ENCODE measurements at places on chromosomes 1 and 21.

DNA sequence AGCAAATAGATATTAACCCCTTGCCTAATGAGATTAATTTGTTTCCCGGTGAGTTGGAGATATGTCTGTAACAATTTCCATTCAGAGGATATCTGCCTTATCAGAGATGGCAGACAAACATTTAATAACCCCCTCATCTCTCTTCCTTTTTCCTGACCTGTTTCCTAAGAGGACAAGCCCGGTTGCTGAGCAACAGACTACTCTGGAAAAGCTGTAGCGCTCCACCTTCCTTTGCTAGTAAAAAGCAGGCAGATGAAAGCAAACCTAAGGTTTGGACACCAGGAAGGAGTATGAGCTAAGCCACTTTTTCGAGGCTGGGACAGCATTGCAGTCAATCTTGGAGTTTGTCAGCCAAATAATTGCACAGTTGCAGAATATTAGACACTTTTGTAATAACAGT is 82.4 kb downstream of the RGS21 start:
- DNase-seq: no peak

DNA sequence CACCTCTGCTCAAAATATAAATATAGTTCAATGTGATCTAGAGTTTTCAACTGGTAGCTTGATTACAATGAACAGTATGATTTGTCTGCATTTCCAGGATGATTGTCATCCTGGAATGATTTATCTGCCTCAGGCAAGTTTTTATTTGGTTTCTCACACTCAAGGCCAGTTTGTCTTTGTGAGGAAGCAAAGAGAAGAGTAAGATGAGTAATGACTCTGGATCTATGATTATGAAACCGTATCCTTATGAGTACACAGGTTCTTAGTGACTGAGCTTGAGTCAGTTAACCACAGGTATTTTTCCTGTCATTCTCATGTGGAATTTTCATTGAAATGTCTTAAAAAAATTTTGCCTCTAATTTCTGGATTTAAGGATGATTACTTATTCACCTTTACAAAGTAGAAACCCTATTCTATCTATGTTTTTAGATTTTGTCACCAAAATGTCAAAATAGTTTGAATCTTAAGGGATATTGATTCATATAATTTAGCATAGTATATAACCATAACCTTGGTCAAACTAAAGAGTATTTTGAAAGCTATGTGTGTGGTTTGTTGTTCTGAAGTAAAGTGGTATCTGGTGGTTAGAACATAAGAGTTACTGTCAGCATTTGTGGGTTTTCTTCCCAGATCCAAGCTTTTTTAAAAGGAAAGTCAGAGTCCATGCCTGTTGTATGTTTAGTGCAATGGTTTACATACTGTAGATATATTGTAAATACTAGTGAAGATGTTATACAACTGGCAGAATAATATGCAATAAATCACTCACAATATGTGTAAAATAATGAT is 145.0 kb downstream of the RASAL2 start:
- DNase-seq: peak; percentile 99

DNA sequence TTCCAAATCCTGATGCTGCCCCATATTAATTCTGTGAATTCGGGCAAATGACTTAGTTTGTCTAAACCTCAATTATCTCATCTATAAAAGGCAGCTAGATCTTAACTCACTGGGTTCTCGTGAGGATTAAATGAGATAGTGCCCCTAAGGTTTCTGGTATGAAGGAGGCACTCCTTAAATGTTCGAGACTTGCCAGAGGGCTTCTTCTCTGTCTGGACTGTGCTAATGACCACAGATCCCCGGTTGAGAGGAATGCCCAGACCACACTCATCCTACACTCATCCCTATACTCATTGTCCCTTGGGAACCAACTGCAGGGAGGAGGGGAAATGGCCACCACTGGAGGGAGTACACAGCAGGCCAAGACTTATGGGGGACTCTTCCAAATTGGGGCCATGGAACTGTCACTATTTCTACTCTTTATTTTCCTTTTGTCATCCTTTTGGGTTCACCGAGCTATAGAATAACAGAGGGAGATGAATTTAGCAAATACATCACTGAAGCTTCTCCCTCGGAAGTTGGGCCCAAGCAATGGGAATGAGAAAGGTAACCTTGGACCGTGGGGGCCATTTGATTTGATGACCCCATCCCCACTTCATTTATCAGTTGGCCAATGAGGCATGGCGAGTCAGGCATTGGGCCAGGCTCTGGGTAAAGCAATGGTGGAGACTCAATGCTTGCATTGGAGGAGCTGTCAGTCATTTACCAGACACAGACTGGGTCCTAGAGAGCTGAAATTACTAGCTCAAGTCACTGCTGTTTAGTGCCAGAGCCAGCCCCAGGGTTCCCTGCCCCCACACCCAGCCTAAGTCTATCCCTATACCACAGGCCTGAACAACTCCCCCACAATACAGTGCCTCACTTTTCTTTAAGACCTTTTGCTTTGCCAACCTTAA is 5.1 kb downstream of the ATF3 start:
- no peak for DNase-seq

- no peak for DNase-seq
Observed at GRCh38 chr1:92228401-92228800, 10.7 kb downstream of the C1orf146 start.

DNA sequence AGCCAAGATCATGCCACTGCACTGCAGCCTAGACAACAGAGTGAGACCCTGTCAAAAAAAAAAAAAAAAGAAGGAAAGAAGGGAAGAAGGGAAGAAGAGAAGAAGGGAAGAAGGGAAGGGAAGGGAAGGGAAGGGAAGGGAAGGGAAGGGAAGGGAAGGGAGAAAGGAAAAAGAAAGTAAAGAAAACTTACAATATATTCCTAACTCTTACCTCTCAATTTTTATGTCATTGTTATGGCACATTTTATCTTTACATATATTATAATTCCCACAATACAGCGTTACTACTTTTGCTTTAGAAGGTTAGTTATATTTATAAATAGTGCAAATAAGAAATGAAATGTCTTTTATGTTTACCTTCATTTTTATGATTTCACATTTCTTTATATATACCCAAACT is 358.7 kb downstream of the HHIPL2 start:
- DNase-seq: no peak

GRCh38 chr1:55329808-55330432 is 114.8 kb upstream of the USP24 start:
- DNase-seq: no peak

DNA sequence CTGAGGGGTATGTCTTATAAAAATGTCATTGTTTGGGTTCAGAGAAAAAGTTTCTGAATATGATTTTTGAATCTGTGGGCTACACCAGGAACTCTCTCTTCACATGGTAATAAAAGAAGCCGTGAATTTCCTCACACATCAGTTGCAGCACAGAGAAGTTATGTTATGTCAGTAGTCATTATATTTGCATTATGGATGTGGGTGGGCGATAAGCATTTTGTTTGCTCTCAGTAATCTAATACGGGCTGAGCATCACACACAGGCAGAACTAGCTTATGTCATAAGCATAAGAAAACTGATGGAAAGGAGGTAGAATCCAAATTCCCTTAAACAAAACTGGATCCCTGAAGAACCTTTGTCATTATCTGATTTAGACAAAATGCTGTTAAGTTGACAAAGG is 70.8 kb downstream of the PRDM2 start:
- DNase-seq: no peak

- peak; percentile 52 for DNase-seq
Observed at GRCh38 chr1:19395678-19396192, 83.6 kb downstream of the SLC66A1 start.

- no peak for DNase-seq
Observed at GRCh38 chr1:18646786-18647410, 16.3 kb downstream of the PAX7 start.

GRCh38 chr1:168084396-168085231 is 52.1 kb downstream of the GPR161 start:
- DNase-seq: no peak

- no peak for DNase-seq
Observed at GRCh38 chr1:172492421-172492820, 40.5 kb upstream of the SUCO start.

GRCh38 chr1:12665511-12665910 is 21.6 kb downstream of the AADACL4 start:
- DNase-seq: no peak

DNA sequence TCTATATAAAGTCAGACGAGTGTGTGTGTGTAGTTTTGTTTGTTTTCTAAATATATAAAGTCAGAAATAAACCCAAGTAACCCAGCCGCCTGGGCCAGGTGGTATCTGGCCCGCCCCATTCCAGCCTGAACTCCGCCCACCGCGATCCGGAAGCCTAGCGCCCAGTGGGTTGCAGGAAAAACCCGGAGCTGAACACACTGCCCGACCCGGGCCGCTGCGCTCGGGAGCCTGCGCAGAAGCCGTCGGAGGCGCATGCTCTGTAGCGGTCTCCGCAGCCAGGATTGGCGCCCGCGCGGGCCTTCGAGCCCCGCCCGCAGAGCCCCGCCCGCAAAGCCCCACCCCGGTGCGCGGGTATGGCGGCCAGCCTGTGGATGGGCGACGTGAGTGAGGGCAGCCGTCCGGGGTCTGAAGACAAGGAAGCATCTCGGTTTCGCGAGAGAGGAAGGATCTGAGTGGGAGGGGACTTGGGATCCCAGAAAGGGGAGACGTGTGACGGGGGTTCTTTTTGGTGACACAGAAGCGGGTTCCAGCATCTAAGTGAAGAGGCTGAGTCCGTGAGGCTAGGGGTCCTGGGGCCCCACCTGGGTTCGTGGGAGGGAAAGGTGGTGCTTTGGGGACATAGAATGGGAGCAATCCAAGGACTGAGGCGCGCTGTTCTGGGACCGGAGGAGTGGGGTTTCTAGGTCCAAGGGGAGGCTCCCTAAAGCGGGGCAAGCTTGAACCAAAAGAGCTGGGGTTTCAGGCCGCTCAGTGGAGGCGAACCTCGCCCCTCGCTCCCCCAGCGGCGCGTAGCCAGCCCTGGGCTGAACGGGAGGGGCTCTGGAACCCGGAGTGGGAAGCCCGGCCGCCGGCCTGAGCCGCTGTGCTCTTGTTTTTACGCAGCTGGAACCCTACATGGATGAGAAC is at the start of gene TRNAU1AP:
Gene TRNAU1AP (plus strand): TSS at position 328 of the 906 bp plus-strand sequence. CDS start 26 bp downstream, at position 354.
- peak; percentile 84 for DNase-seq

- no peak for DNase-seq
Observed at GRCh38 chr1:53574621-53575020, 115.4 kb downstream of the DMRTB1 start.

GRCh38 chr1:226912587-226913176 is 27.4 kb upstream of the COQ8A start:
- no peak for DNase-seq

- DNase-seq: no peak
Observed at GRCh38 chr1:210669951-210670350, 341.2 kb downstream of the HHAT start.

- no peak for DNase-seq
Observed at GRCh38 chr1:165217958-165218357, 138.6 kb downstream of the LMX1A start.

GRCh38 chr1:234970731-234971476 is 157.7 kb downstream of the TOMM20 start:
- peak; percentile 89 for DNase-seq

GRCh38 chr1:161131523-161132409 is 701 bp downstream of the DEDD start:
- no peak for DNase-seq

DNA sequence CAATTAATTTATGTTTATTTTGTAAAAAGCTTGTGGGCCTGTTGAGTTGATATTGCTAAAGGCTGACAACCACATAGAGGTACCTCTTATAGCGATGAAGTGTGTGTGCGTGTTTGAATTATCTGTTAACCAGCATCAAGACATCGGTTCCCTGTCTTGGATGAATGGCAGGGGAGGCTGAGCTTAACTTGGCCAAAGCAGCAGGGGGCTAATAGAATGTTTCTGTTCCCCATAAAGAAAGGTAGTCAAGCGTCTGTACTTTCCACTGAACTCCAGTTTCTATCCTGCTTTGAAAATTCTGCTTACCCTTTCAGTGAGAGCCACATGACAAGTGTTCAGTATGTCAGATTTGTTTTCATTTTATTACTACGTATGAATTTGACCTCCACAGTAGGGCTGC is 63.0 kb downstream of the ROR1 start:
- no peak for DNase-seq

GRCh38 chr1:112250892-112251291 is 145.1 kb upstream of the CTTNBP2NL start:
- no peak for DNase-seq

DNA sequence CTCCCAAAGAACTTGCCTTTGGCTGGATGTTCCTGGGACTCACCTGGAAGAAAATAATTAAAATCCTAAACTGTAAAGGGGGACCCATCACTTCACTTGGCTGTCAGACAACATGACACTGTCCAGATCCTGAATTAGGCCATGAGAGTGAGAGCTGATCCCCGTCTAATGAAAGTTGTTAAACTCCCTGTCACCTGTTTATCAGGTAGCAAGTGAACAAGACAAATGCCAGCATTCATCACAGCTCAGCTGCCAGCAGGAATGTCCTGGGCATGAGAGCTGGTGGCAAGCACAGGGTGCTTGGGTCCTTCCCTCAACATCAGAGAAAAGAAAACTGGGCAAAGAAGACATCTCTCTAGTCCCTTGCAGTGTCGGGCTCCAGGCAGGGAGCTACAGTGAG is 23.8 kb downstream of the PMVK start:
- no peak for DNase-seq

DNA sequence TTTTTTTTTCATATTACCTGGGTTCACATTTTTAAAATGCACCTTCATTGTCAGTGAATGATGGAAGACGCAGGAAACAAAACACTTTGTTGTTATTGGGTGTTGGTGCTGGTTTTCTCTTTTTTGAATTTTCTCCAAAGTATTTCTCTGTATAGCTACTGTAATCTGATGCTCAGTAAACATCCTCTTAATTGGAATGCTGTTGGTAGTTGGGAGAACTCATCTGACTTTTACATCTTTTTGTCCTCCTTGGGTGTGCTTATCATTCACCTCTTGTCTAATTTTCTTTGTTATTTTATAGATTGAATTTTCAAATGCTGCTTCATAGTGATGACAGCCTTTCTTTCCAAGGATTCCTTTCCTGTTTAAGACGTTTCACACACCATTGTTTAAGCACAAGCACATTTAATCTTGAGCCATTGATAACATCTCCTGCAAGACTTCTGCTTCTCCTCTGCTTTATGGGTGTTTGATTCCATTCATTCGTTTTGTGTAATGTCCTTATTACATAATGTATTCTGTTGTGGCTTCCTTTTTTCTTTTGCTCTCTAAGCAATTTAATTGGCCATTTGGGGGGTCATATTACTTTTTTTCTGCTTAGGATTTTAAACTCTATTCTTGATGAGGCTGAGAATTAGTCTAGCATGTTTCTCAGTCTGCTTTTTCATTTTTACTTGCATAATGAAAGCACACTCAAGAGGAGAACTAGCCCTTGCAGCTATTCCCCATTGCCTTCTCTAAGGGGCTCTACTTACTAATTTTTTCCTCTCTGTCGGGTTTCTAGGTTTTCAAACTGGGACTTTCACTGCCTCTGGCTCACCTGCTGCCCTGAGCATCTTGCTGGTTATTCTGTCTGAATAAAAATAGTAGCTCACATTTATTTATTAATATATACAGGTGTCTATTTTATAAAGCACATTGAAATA is 42.0 kb upstream of the CD34 start:
- DNase-seq: no peak
